ENCODE measurements at places on chromosomes 16 and 17.

GRCh38 chr16:85728879-85729278 is 22.0 kb downstream of the C16orf74 start:
- DNase-seq = no peak

GRCh38 chr16:30698139-30698815 is 694 bp upstream of the SRCAP start:
- peak; percentile 91 for DNase-seq

- DNase-seq = no peak
These were observed at the start of gene RNF112 for GRCh38 chr17:19410875-19411620. TSS of gene RNF112 (plus strand) at chr17:19411232. CDS start at chr17:19411409, 177 bp downstream.

GRCh38 chr17:60134396-60135150 is 15.2 kb upstream of the CA4 start:
- DNase-seq = no peak

DNA sequence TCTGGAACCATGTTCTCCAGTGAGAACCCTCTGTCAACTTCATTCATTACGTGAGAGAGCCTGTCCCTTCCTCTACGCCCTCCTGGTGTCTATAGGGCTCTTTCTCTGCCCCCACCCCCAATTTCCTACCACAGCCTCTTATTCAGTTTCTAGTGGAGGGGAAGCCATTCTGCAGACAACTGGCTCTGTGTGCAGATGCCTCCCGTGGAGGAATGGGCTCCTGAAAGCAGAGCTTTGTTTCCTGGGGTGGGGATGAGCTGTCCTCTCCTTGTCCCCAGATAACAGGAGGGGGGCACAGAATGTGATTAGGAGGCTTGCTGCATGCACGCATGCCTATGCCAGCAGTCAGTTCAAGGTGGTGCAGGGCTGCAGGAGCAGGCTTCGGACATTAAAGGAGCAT is 31.6 kb downstream of the MMP15 start:
- no peak for DNase-seq

DNA sequence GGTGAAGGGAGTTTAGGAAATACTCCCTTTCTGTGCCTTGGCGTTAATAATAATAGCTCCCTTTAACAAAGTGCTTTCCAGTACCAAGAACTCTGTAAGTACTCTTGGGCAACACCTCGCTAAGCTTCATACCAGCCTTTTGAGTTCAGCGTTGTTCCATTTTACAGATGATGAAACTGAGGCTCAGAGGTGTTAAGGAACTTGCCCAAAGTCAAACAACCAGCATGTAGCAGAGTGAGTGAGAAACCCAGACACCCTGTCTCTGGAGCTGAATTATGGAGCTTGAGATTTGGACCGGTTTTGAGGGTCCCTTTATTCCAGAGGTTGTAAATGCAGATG is 607 bp downstream of the KATNIP start:
- no peak for DNase-seq

DNA sequence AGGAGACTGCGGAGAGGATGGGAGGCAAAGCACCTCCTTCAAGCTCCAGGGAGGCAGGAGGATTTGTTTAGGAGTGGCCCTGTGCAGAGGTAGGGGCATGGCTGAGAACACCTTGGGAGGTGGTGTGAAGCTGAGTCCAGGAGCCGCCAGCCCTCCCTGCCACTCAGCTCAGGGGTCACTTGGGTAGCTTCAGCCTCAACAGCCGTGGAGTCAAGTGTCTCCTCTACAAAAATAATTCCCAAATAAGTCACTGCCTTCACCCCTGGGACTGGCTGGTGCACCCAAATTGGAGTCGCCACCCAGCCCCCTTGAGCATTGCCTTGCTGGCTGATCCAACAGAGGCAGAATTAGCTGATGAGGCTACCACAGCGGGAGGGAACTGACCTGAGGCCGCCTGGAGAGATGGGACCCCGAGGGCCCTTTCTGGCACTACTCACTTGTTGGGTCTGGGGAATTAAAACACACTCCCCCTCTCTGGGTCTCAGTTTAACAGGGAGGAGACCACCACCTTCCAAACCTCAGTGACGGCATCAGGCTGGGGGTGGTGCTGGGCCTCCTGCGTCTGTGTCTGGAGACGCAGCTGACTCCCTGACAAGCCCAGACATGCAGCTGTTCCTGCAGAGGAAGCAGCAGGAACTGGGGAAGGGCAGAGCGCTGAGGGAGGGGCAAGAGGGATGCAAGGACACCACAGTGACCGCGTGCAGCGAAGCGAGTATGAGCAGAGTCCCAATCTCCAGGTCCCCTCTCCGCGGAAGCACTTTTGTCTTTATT is 87.9 kb upstream of the TOB1 start:
- peak; percentile 76 for DNase-seq

- DNase-seq = no peak
These were observed 303.1 kb downstream of the CBLN1 start for GRCh38 chr16:48978501-48978900.

DNA sequence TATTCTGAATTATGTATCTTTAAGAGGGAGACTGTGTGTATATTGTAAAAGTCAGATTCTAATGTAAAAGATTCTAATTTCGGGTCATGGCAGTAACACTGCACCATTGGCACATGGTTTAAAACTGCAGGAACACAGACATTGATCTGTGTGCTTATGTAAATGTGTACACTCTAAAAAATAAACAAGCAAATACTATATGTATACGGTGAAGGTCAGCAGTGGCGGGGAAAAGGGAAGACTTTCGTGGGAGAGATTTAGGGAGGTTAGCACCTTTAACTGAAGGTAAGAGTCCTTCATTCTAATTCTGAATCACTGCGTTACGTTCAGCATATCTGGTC is 157.8 kb upstream of the FAM20A start:
- no peak for DNase-seq

DNA sequence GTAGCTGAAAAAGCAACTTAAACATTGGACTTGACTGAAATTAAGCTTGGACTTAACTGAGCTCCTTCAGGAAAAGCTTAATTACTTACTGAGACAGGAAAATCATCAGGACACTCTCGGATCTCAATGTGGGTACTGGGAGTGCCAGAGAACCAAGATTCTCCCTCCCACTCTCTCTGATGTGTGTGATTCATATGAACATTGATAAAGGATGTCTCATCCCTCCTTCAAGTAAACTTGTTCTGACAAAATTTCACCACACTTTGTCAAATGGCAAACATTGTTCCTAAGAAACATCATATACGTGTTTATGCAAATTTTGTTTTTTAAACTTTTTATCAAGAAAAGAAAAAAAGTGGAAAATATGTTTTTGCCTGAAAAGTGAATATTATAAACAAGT is 4.1 kb upstream of the SLFN5 start:
- no peak for DNase-seq

- DNase-seq = no peak
These were observed 17.6 kb downstream of the CCDC42 start for GRCh38 chr17:8726941-8727555.

- DNase-seq = no peak
These were observed 15.8 kb upstream of the BRD7 start for GRCh38 chr16:50384500-50385135.

GRCh38 chr16:50478075-50478772 is 70.0 kb upstream of the NKD1 start:
- DNase-seq = no peak

DNA sequence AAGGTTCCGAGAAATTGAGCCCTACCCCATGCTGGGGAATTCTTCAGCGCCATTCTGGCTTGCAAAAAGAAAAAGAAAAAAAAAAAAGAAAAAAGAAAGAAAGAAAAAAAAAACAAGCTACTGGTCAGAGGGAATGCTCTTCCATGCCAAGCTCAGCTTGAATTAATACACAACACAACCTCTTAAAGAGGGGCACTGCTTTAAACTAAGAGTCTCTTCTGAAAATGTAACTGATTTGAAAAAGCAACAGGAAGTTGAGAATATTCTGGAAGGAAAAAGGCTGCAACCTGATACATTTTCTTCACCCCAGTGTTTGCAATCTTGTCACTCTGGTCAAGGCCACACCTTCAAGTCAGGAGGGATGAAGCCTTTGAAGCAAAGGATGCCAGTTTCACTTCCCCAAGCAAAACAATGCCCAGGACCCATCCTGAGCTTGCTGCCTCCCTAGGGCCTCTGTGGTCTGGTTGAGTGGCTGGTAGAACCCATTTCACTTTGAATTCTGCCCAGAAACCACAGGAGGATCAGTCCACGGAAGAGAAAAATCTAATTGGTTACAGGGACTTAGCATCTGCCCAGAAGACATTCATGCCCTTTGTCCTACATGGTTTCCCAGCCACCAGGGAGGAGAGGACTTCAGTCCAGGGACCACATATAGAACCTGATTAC is 389.7 kb downstream of the SOX9 start:
- DNase-seq = no peak

DNA sequence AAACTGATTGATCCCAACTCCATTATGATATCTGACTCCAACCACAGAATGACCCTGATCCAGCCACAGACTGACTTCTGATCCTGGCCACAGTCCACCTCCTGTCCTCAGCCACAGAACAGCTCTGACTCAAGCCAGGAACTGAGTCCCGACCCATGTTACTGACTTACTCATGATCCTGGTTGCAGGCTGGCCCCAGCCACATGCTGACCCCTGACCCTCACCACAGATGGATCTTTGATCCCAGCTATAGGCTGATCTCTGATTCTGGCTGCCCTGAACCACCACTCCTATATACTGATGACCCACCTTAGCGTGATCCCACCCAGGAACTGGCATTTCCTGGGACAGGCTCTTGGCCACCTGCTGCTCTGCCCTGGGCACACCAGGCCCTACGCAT is 32.2 kb upstream of the IL21R start:
- no peak for DNase-seq

DNA sequence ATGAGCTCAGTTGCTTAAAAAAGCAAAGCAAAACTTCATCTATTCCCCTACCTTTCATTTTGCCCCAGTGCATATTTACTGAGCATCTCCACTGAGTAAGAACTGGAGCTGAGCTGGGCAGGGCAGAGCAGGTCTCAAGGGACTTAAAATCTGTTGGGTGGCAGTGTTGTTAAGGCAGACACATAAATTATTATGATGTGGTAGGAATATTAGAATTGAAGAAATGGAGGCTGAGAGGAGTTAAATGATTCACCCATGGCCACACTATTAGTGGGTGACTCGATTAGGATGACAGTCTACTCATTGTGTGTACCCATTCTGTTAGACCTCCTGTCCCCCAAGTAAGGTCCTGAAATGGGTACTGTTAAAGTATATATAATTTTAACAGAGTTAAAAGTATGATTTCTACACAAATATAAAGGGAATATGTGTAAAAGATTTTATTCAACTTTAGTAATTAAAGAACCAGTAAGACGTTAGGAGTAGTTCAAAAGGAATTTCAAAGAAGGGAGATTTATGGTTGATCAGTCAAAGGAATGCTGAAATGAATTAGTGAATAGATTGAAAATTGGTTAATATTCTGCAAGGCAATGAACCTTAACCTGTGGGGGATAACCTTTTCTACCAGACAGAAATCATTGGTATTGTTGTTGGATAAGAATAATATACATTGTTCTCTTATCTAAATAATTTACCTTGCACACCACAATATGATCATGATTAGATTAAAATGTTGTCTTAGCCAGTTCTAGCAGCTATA is 17.5 kb downstream of the ITGB3 start:
- DNase-seq = no peak

GRCh38 chr17:81519284-81520020 is 6.9 kb upstream of the ACTG1 start:
- DNase-seq = peak; percentile 80

- no peak for DNase-seq
These were observed 28.2 kb upstream of the ETV4 start for GRCh38 chr17:43574348-43574747.

DNA sequence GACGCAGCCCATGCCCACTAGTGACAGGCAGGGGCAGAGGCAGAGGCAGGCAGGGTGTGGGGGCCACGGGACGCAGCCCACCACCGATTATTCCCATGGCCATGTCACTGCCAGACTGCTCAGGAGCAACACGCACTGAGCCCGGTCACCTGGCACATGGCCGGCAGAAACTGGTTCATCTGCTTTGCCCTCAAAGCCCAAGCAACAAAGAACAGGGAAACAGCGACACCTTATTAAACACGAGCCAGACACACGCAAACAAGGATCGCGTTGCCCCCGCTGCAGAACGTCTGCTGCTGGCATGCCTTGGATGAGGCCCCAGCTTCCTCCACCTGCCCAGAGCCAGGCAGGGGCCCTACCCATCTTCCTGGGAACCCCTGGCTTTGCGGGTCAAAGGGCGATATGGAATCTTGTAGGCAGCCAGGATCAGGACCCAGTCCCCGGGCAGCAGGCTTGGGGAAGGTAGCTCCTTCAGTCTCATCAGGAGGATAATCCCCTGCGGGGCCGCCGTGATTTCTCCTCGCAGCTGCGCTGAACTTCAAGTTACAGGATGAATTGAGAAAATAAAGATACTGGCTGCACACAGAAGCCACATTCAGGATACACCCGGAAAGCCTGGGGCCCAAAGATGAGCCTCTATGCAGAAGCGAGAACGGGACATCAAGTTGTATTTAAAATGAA is 4.8 kb downstream of the TBC1D16 start:
- DNase-seq = peak; percentile 89

- DNase-seq = no peak
These were observed 79.5 kb upstream of the DOC2B start for GRCh38 chr17:260944-261343.

GRCh38 chr17:76843703-76844484 is 24.3 kb upstream of the MGAT5B start:
- DNase-seq = no peak

- DNase-seq = no peak
These were observed 17.7 kb downstream of the CARD14 start for GRCh38 chr17:80187515-80187941.

DNA sequence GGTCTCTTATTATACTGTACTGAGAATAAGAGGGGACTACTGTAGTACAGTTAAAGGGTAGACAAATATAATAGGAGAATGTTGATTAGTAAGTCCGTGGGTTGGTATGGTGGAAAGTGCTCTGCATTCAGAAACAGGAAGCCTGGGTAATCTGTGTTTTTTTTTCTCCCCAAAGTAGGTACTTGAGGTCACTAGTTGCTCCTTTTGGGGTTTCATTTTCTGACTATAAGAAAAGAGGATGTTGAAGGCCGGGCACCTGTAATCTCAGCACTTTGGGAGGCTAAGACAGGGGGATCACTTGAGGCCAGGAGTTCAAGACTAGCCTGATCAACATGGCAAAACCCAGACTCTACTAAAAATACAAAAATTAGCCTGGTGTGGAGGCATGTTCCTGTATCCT is 42.0 kb upstream of the MMD start:
- DNase-seq = no peak

DNA sequence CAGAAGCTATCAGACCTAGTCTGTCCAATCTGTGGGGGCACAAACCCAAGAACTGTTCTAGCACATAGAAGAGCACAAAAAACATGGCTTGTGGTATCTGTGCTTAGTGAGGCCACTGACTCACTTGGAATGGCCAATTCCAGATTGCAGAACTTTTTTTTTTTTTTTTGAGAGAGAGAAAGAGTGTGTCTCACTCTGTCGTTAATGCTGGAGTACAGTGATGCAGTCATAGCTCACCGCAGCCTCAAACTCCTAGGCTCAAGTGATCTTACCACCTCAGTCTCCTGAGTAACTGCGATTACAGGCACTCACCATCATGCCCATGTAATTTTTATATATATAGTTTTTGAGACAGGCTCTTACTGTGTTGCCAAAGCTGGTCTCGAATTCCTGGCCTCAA is 77.2 kb upstream of the CLEC3A start:
- DNase-seq = no peak

- DNase-seq = no peak
These were observed 17.0 kb downstream of the MGAT5B start for GRCh38 chr17:76884995-76885893.

- DNase-seq = no peak
These were observed 116.2 kb upstream of the SDK2 start for GRCh38 chr17:73760439-73760758.

GRCh38 chr17:11240041-11240840 is 772 bp upstream of the SHISA6 start:
- no peak for DNase-seq

- DNase-seq = no peak
These were observed 93.1 kb downstream of the VAT1L start for GRCh38 chr16:77881355-77882030.

- DNase-seq = peak; percentile 83
These were observed 57.8 kb upstream of the TEX2 start for GRCh38 chr17:64320613-64321553.
